Mesenteric fat pad (tissue), 1 donor: ENCODE measurements at places on chromosomes 2 and 18. TPM values are rescaled to one million over a fixed set of nuclear protein-coding genes. Genes with fewer than 3 reads are reported as not detected.

DNA sequence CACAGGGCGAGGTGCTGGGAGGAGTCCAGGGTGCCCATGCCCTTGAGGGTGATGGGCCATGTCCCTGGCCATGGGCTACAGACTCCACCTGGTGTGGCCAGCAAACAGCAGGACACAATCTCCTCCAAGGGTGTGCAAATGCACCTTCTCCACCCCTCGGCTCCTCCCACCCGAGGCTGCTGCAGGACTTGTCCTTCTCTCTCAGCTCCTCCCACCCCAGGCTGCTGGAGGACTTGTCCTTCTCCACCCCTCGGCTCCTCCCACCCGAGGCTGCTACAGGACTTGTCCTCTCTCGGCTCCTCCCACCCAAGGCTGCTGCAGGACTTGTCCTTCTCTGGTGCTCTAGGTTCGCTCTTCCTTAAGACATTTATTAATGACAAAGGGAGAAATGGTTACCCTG is 57.3 kb upstream of the SNTG2 start:
- peak; percentile 72 for DNase-seq

The C1QL2 gene
- not detected for total RNA-seq

GRCh38 chr2:241569831-241570281 is 11.3 kb downstream of the BOK start:
- no peak for DNase-seq

The ATP6V1C2 gene
- total RNA-seq = 1.4 TPM

The AFF3 gene
- total RNA-seq = 4.5 TPM

- DNase-seq = no peak
These were observed 31.8 kb downstream of the NYAP2 start for GRCh38 chr2:225431105-225431863.

DNA sequence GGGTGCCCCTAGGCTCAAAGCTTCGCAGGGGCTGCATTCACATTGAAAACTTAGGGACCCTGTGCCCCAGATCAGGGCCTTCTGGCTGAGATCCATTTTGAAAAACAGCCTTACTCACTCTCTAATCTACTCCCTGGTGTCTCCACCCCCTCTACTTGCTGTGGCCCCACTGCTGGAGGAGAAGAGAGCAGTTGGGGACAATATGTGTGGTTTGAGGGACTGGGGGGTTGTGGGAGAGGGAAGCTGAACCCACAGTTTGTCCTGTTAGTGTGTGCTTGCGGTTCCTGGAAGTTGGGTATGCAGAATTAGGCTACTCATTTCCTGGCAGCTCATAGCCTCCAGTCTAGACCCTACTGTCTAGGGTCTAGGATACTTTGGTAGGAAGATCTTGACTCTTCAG is 211.4 kb downstream of the PRKCE start:
- DNase-seq = no peak

The APOB gene
- 8.5 TPM for total RNA-seq
